Gastroesophageal sphincter (tissue), 4 donors: ENCODE measurements at places on chromosomes 6 and 20. TPM values are rescaled to one million over a fixed set of nuclear protein-coding genes. Genes with fewer than 3 reads are reported as not detected.
A peak's percentile ranks its signal among the peaks of the same experiment; 100 is the strongest.

DNA sequence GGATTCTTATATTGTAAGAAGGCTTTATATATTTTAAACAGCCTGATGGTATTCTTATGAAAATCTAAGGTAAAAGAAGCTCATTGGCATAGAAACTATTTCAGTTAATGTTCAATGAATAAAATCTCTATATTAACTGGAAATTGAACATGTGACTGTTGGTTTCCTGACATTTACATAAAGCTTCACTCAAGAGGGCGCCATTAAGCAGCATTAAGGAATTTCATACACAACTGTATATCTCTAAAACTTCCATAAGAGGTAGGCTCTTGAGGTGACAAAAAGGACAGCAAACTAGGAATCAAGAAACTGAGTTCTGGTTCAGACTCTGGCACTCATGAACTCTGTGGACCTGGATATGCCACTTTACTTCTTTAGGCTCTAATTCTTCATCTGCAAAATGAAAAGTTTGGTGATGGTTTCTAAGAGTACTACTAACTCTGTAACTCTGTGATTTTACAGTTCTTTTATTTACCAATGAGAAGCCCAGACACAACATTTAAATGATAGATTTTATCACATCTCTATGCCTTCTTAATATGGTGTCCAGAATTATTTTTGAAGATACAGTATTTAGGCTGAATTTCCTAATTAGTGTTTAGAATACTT is 147.5 kb downstream of the FLRT3 start:
- no peak for ATAC-seq

- ATAC-seq = no peak
Observed at GRCh38 chr20:62759981-62760431, 36.3 kb upstream of the MRGBP start.

DNA sequence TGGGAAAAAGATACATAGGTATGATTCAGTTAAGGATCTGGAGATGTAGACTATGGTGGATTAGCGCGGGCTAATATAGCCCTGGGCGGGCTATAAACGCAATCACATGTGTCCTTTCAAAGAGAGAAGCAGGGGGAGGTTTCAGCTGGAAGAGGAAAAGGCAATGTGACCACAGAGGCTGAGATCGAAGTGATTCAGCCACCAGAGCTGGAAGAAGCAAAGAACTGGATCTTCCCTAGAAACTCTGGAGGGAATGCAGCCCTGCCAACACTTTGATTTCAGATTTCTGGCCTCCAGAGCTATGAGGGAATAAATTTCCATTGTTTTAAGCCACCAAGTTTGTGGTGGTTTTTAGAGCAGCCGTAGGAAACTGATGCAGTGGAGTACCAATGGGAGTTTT is 81.5 kb upstream of the NHSL1 start:
- no peak for ATAC-seq

DNA sequence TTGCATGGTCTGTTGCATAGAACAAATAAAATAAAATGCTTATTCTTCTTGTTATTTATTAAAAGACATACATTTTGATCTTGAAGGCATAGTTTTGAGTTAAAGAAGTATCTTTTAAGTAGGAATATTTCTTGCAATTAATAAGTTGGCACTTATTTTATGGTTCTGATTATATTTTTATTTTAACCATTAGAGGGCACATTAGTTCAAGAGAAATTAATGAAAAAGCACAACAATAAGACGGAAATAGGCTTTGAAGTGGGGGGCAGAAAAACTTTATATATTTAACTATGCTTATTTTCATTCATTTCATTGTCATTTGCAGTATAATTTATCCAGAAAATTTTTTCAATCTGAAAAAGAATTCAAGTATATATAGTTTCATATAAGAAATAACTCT is 44.2 kb upstream of the MAP3K7 start:
- ATAC-seq = no peak

DNA sequence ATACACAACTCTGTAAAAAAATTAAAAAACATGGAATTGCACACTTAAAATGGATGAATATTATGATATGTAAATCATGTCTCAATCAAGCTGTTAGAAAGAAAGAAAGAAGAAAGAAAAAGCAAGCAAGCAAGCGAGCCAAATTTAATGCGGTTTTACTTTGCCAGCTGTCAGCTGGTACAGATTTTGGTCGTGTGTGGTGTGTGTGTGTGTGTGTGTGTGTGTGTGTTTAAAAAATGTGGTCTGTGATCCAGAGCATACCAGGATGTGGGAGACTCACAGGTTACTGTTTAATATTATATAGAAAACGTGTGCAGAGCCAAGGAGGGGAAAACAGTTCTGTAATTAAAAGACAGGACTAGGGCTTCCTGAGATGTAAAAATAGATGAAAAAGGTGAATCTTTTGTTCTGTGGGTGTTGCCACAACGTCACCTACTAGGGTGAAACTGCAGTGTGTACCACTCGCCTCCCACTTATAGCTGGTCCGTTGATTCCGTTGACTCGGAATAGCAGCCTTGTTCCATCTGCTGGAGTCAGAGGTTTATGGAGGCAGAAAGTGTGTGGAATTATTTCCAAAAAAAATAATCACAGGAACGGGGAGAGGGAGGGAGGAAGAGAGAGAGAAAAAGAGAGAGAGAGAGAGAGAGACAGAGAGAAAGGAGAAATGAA is 197.7 kb downstream of the BCAS1 start:
- no peak for ATAC-seq

- ATAC-seq = no peak
Observed at GRCh38 chr6:127186889-127187288, 68.4 kb downstream of the RSPO3 start.

DNA sequence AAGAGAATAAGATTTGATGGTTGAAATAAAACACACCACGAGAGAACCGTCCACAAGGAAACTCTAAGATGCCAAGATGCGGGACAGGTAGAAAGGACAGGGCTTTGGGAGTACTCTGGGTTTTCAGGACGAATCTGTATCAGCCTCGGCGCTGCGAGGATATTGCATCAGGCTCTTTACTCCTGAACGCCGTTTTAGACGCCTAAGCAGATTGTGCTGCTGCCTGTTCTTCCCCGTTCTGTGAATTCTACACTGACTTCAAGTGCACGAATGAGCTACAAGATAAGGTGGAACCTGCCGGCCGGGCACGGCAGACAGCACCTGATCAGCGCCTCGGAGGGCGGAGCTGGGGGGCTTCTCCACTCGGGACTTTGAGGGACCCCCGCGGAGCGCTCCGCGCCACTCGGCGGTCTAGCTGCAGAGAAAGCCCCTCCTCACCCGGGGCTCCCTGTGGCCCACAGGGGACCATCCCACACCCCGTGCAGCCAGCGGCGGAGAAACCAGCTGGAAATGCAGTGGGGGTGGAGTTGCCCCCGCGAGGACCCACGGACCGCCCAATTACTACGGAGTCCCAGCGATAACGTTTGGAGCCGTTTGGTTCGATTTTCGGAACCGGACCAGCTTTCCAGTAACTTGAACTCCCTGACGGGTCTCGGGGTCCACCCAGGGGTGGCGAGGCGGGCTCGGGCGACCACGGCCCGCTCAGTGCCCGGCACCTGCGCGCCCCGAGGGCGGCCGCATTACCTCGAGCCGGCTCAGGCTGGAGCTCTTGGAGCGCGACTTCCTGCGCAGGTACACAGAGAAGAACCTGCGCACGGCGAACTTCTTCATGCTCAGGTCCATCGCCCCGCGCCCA is 646 bp downstream of the RPS6KA2 start:
- peak; percentile 0 for ATAC-seq

DNA sequence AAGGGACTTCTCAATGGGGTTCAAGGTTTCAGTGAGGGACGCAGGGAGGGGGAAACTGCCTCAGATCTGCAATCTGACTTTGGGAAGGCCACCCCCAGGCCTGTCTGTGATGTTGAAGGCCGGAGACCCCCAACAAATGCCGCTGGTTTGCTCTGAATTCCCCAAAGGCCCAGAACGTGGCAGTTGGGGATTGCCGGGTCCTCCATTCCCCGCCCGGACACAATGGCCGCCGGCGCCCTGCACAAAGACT is 326 bp upstream of the BCL2L1 start:
- ATAC-seq = no peak

- ATAC-seq = no peak
Observed at GRCh38 chr20:9555781-9556180, 41.4 kb downstream of the LAMP5 start.

- ATAC-seq = no peak
Observed at GRCh38 chr20:40563296-40563950, 125.6 kb downstream of the MAFB start.

- ATAC-seq = no peak
Observed at GRCh38 chr6:118558464-118559217, 10.5 kb downstream of the PLN start.

DNA sequence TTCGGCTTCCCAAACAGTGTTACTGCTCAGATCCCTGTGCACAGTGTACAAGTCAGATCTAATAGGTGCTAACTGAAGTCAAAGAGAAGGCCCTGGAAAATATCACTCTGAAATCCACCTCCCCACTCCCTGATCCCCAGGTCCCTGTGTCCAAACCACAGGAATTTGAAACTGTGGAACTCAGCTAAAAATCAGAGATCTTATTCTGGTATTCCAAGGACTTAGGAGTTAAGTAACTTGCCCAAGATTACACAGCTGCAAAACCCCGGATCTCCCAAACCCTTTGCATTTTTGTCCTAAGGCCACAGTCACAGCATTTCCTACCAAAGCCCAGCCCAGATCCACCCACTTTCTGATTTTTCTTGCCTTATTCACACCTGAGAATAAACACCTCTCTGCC is 32.3 kb upstream of the SLC23A2 start:
- ATAC-seq = no peak

DNA sequence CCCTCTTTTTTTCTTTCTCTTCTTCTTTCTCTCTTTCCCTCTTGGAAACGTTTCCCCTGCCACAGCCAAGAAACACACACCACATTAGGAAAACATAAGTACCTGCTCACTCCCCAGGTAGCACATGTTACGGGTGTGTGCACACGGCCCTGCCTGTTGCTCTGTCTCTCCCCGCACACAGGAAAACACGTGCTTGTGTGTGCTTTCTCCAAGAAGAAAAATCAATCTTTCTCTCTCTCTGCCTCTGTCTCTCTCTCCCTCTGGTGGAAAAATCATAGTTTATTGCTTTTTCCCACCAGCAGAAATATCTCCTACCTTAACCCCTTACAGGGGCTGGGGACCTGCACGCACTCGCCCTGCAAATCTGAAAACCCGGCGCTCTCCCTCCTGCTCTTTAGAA is 102.3 kb downstream of the EDN3 start:
- no peak for ATAC-seq

GRCh38 chr6:12163149-12163548 is 127.0 kb upstream of the EDN1 start:
- no peak for ATAC-seq

DNA sequence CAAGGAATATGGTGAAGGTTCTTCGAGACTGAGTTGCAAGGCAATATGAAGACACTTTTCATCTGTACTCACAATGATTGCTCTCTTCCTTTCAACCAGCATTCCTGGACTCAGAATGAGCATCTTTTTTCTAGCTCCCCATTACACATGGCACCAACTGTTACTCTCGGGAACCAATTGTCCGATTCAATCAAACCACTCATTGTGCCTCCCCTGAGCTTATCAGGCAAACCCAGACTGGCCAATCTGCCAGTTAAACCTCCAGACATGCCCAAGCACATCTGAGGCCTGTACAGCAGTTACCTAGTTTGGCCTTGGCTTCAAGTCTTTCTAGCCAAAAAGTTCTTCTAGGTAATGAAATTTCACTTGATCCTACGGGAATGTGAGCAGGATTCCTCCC is 164.1 kb downstream of the ID4 start:
- ATAC-seq = no peak

- ATAC-seq = no peak
Observed at GRCh38 chr6:75876152-75876551, 127.1 kb downstream of the MYO6 start.

GRCh38 chr6:14306151-14306906 is 188.8 kb downstream of the CD83 start:
- no peak for ATAC-seq

DNA sequence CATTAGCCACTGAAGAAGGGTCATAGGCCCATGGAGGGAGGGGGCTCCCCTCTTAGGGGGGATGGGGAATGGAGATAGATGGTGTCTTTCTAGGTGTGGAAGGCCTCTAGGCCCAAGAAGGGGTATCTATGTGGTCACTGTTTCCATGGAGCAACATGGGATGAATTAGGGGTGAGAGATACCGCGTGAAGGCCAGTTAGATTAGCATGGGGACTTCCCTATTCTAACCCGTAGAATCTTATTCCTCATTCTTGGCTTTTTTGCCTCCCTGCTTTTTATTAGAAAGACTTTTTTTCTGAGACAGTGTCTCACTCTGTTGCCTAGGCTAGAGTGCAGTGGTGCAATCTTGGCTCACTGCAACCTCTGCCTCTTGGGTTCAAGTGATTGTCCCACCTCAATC is 3.2 kb downstream of the RAB44 start:
- ATAC-seq = no peak

DNA sequence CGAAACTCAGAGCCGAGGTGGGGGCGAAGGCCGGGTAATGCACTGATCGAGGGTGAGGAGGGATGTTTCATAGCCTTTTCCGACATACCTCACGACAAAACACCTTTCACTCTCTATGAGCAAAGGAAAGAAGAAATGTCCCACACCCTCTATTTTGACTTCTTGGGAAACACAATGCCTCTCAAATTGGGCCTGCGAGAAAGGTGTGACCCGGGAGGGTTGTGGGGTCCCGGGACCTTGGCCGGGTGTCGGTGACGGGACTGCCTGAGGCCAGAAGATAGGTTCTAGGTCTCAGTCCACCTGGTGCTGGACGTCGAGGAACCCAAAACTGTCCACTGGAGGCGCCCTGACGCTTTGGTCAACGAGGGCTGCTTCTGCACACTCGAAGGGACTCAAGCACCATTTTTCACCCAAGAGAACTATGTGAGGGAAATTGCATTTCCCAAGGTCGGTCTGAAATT is 41.1 kb upstream of the OSTM1 start:
- no peak for ATAC-seq

DNA sequence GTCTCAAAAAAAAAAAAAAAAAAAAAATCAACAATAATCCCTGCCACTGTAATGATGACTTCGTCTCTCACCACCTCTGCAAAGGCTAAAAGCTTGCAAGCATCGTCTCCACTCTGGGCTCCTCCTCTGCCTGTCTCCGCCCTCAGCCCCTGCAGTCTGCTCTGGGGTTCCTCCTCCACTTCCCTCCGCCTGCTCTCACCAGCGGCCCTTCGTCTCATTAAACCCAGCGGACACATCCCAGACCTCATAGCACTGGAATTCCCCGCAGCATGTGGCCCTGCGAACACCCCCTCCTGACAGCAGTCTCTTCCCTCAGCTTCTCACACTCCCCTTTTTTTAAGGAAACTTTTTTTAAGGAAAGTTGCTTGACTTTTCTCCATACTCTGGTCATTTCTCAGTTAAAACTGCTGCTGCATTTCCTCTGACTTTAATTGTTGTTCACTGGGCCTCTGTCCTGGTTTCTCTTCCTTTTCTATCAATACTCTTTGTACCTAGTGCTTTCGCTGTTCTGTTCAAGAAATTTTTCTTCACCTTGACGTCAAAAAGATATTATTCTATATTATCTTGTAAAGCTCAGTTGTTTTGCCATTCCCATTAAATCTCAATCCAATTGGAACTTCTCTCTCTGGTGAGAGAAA is 70.9 kb upstream of the PLEKHG1 start:
- ATAC-seq = peak; percentile 46

The KIFC1 gene
- total RNA-seq = not detected

The TCP11 gene
- total RNA-seq = not detected

The SOX18 gene
- 5.4 TPM for total RNA-seq

The MAFB gene
- total RNA-seq = 66.9 TPM

The BMP2 gene
- total RNA-seq = 5.6 TPM

The DLK2 gene
- total RNA-seq = 0.54 TPM

The MYMX gene
- total RNA-seq = not detected

The NOX3 gene
- 0.54 TPM for total RNA-seq

The GNMT gene
- not detected for total RNA-seq
